ENCODE measurements at places on chromosomes 12 and 14. TPM values are rescaled to one million over a fixed set of nuclear protein-coding genes. Genes with fewer than 3 reads are reported as not detected.

- no peak for DNase-seq
Measured at GRCh38 chr12:3201339-3202051, 124.3 kb downstream of the TSPAN9 start.

- DNase-seq, result no peak
Measured at GRCh38 chr12:128844031-128844635, 9.1 kb upstream of the GLT1D1 start.

DNA sequence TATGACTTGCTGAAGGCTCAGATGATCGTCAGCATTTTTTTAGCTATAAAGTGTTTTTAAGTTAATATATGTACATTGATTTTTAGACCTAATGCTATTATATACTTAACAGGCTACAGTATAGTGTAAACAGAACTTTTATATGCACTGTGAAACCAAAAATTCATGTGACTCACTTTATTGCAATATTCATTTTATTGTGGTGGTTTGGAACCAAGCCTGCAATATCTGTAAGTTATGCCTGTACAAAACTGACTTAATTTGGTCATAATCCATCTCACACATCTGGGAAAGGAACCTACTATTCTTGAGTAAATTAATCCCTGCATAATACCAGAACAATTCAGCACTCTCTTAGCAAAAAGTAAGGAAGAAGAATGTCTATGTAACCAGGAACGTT lies 390.7 kb downstream of the SYT1 start:
- DNase-seq, result peak; percentile 6

DNA sequence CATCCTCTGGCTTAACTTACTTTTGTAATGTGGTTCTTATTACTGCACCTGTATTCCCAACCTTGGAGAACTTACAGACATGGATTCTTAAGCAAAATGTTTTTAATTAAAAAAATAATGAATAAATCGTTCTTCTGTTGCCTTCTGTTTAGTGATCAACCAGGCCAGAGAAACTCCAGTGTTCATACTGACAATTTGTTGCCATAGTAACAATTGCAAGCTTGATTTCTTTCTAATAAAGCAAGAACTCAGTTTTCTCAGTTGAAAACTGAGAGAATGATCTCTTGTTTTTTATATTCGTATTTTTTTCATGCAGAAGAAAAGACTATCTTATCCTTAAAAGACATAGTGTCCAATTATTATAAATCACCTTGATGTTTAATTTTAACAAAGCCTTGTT lies 106.5 kb upstream of the LMNTD1 start:
- no peak for DNase-seq

GRCh38 chr12:10960211-10960610 lies 21.1 kb upstream of the TAS2R14 start:
- DNase-seq, result no peak

DNA sequence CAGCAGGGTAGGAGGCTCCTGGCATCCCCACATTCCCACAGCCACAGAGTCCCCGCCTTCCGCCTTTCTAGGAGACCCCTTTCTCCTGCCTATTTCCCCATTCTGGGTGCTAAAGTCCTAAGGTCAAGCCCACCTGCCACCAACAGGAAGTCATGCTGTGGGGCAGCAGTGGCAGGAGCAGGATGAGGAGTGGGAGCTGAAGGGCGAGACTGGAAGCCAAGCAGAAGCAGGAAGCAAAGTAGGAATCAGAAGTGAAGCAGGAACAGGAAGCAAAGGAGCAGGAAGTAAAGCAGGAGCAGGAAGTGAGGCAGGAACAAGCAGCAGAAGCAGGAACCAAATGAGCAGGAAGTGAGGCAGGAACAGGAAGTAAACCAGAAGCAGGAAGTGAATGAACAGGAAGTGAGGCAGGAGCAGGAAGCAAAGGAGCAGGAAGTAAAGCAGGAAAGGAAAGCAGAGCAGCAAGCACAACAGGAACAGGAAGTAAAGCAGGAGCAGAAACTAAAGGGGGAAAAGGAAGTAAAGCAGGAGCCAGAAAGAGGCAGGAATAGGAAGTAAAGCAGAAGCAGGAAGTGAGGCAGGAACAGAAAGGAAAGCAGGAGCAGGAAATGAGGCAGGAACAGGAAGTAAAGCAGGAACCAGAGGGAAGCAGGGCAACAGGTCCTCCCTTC lies 38.3 kb upstream of the RIMBP2 start:
- no peak for DNase-seq

DNA sequence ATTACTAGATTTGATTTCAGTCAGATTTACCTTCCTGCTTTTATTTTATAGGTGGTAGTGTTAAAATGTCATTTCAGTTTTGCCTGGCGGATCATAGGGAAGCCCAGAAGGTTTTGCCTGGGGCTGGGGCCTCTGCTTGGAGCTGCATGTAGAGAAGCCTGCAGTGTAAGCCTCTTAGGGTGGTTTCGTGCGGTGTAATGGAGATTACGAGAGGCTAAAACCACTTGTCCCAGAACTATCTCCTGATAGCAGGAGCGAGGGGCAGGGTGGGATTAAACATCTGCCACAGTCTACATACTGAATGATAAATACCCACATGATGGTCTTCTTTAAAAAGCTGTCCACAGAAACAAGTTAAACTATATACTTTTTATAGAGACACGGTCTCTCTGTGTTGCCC lies 35.0 kb upstream of the DICER1 start:
- no peak for DNase-seq

DNA sequence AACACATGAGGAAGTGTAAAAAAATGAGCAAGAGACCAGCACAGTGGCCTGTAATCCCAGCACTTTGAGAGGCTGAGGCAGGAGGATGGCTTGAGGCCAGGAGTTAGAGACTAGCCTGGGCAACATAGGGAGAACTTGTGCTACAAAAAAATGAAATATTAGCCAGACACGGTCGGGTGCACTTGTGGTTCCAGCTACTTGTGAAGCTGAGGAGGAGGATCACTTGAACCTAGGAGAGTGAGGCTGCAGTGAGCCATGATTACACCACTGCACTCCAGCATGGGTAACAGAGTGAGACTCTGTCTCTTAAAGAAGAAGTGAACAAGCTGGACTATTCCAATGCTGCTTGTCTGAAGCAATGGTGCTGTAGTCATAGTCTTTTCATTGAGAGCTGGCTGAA lies 36.3 kb upstream of the MAP3K9 start:
- DNase-seq, result no peak

- DNase-seq, result no peak
Measured at GRCh38 chr12:46152456-46152855, 116.4 kb downstream of the SLC38A1 start.

GRCh38 chr12:124995200-124995961 lies 1.9 kb downstream of the BRI3BP start:
- no peak for DNase-seq

DNA sequence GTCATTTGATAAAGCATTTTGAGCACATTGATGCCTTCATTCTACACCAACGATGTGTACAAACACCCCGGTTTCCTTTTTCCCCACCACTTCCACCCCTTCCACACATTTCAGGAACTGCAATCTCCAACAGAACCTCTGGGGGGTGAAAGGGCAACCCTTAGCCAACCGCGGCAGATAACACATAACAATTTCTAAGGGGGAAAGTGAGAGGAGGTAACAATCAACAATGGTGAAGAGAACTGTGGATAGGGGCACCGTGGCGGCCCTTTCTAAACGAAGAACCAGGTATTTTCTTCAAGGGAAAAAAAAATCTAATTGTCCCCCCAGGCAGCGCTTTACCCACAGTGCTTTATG lies 1.1 kb downstream of the KITLG start:
- DNase-seq, result no peak

DNA sequence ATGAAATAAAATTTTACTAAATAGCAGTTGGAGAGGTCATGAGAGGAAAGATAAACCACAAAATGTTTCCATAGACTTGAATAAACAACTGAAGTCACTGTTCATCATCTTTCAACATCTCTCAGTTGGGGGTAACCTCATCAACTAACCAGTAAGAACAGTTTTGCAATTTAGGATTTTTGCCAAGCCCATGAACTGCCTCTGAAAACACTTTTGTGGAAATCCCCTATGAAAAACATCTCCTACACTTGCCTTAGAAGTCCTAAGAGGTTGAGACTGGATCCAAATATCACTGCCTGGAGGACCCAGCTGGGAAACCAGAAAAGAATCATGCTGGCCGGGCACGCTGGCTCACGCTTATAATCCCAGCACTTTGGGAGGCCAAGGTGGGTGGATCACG lies 273.1 kb downstream of the C12orf50 start:
- DNase-seq, result peak; percentile 91

DNA sequence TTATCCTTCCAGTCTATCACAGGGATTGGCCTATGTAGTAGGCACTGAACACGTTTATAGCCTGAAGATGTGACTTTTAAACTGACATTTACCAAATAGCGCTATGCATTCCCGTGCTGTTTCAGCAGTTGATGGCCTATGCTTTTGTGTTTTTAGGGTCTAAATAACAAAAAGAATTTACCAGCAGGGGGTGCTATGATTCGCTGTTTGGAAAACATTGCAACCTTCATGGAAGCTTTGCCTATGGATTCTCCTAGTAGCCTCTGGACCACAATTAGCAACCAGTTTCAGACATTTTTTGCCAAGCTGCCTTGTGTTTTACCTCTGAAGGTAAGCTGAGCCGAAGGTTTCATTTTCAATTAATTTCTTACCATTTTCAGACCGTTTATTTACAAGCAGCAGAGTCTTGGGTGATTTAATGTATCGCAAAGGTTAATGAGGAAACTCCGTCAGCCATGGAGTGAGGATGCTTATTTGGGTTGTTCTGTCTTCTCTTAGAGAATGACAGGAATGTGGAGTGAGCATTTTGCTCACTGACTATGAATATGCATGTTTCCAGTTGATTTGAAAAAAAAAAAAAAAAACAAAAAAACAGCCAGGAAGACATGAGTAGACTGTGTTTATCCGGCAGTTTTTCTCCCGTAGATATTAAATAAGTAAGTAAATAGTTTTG lies 133.1 kb downstream of the PRIMA1 start:
- peak; percentile 37 for DNase-seq

DNA sequence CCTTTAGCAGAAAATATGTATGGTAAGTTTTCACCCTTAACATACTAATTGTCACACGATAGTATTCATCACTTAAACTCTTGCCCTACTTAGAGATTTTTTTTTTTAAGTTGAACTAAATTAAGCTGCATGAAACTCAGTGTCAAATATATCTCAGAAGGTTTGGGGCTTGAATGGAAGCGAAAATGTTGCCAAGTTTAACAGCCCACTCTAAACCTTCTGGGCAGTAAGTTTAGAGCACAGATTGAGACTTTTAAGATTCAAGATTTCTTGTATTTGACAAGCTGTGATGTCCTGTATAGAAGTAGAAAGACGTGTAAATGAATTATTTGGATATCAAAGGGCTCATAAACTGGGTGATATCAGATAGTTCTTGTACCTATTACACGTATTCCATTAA lies 287.3 kb upstream of the FLRT2 start:
- no peak for DNase-seq

- peak; percentile 46 for DNase-seq
Measured at GRCh38 chr14:75636100-75636692, 24.5 kb downstream of the ERG28 start.

DNA sequence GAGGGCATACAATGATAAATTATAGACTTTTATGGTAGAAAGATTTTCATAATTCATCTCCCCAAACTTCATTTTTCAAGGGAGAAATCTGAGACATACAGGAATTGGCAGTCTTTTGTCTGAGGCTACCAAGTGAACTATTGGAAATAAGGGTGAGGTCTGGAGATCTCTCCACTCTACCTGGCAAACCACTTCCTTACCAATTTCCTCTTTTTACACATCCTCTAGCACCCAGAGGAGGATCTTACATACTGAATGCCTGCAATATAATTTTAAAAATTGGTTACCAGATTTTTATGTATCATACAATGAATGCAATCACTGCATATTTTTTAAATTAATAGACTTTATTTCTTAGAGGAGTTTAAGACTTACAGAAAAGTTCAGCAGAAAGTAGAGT lies 6.6 kb downstream of the PDE6H start:
- DNase-seq, result no peak

DNA sequence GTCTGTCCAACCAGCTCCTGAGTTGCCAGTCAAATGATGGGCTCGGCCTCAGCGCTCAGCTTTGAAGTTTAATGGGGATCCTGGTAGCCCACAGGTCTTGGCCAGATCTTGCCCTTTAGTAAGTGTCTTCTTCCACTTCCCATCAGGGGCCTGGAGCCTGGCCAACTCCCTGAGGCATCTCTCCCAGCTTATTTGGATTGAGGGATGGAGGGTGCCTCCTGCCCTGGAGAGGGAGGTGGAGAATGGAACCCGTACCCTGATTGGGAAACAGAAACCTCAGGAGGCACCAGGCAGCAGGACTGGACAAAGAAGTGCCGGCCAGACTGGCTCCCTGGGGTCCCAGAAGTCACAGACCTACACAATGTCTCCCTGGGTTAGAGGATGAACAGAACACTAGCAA lies 40.5 kb upstream of the LTBP2 start:
- no peak for DNase-seq

The SLC38A2 gene
- 1,547 TPM for total RNA-seq

The RPL10L gene
- total RNA-seq, result 0.43 TPM

The LALBA gene
- total RNA-seq, result not detected

The KRT80 gene
- total RNA-seq, result 0.32 TPM

The SOS2 gene
- 27.2 TPM for total RNA-seq

The CHST11 gene
- total RNA-seq, result 8.2 TPM

The MIP gene
- not detected for total RNA-seq
